ENCODE measurements at places on chromosomes 6 and 20.

DNA sequence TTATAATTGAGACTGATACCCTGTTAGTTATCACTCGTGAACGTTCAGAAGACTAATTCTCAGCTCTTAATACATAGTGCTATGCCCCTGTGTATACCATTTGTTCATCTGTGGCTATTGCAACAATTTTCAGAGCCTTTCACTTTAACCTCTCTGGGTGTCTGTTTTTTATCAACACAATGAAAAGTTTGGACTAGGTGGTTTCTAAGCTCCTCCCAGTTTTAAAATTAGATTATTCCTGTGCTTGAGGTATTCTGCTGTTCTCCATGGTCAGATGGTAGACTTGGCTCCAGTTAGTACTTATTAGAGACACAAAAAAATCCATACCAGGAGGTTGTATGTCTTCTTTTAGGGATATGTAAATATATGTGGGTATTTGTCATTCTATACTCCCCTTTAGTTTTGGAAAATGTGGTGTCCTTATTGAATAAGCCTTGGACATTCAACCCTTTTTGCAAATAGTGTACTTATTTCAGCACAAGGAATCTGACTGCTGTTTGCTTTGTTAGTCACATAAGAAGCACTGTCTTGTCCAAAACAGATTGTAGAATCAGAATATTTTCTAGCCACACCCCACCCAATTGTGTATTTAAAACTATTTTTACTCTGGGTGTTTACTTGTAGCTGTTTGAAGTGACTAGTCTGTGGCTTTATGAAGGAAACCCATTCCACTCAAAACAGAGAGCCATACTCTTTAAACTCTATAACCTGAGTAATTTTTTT is 2.0 kb upstream of the COL10A1 start:
- no peak for DNase-seq

DNA sequence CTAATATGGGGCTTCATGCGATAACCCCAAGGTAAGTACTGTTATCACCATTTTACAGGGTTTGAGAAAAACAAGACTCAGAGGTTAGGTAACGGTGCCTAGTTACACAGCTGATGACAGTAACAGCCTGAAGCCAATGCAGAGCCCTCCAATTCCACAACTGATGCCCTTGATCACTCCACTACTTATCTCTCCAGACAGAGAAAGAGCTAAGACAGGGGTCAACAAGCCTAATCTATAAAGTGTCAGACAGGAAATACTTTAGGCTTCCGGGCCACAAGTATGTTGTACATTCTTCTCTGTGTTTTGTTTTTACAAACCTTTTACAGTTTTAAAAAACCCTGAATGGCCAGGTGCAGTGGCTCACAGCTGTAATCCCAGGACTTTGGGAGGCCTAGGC is 50.9 kb downstream of the MAP7 start:
- no peak for DNase-seq

DNA sequence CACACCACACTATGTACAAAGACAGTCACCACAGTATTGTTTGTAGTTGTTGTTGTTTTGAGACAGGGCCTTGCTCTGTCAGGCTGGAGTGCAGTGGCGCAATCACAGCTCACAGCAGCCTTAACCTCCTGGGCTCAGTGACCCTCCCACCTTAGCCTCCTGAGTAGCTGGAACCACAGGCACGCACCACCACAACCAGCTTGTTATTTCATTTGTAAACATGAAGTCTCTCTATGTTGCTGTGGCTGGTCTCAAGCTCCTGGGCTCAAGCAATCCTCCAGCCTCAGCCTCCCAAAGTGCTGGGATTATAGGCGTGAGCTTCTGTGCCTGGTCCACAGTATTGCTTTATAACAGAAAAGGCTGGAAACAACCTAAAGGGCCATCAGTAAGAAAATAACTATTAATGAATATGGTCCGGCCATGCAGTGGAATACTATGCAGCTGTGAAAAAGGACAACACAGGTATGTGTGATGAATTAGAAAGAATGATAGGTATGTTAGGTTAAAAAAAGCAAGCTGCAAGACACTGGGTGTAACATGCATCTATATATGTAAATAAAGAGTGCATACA is 30.0 kb upstream of the PTGIS start:
- DNase-seq: no peak

DNA sequence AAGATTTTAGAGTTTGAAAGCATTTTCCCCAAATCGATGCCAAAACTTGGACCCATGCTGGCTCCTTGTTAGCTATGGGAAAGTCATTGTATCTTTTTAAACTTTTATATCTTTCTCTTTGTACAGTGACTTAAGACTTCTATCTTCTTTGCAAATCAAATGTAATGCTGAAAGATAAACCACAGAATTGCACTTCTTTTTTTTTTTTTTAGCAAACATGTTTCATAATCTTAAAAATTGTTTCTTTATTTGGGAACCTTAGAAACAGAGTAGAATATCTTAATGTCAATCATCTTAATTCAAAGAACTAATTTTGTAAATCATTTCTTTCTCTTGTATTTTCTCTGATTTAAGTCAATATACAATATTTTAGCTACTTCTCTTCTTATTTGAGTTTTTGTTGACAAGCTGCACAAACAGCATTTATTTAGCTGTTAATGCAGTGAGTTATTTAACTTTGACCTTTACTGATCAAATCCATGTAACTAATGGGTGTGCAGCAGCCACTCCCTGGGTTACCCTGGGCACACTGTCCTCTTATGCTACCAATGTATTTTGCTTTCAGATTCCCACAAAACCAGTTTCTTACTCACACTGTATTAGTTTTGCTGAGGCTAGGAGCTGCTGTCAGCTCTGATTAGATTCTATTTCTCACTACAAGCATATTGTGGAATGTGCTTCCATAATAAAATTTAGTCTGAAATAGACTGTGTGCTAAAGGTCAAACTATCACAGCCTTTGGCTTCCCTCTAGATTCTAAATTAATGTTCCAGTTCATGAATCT is 279.6 kb downstream of the ADGB start:
- no peak for DNase-seq

Measured in omental fat pad (tissue), 4 donors.